ENCODE measurements at places on chromosomes 5 and 9.

- DNase-seq: no peak
These were observed 171.7 kb downstream of the AUH start for GRCh38 chr9:91190062-91190461.

DNA sequence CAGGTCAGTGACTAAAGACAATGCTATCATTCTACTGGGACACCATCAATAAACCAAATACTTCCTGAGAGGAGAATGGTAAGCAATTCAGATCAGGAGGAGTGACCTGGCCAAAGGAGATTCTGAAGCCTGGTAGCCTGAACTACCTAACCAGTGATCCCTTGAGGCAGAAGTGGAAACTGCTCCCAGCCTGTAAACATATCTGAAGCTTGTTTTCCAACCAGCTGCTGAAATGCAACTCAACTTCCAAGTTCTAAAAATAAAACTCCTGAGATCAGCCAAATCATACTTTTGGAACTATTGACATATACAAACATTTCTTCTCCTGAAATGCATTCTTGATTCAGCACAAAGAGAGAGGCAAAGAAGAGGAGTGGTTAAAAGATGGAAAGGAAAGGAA lies 204.1 kb downstream of the EBF1 start:
- DNase-seq: no peak

DNA sequence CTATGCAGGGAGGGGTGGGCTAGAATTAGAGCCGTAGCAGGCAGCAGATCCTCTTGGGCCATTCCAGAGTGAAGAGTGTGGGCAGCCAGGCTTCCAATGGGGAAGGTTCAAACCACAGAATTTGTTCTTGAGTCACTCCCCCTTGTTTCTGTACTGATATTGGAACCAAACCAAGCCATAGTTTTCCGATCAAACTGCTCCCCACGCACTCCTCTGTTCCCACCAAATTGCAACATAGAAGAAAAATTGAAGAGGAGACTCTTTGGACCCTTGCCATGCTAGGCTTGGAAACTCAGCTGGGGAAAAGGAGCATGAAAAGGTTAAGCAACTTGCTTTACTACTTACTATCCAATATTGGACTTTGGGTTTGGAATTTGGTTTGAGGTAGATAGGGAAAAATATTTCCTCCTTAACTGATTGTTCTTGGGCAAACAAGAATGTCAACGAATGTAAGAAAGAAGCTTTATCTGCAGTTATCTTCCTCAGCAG lies 165.8 kb upstream of the NR3C1 start:
- DNase-seq: no peak

DNA sequence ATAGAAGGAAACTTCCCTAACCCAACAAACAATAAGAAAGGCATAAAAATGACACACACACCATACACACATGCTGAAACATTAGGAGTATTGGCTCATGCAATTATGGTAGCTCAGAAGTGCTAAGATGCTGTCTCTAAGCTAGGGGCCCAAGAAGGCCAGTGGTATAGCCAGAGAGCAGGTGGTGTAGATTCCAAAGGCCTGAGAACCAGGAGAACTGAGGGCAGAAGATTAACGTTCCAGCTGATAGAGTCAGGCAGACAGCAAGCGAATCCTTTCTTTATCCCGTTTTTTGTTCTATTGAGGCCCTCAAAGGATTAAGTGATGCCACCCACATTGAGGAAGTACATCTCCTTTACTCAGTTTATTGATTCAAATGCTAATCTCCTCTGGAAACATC lies 262.9 kb downstream of the EPB41L4A start:
- DNase-seq: no peak

- DNase-seq: no peak
These were observed 17.6 kb downstream of the NREP start for GRCh38 chr5:111739416-111739815.

- DNase-seq: no peak
These were observed 57.0 kb upstream of the MROH2B start for GRCh38 chr5:41127967-41128690.

- no peak for DNase-seq
These were observed 19.2 kb upstream of the EXOC3 start for GRCh38 chr5:423626-424261.

GRCh38 chr5:135993335-135993879 lies 35.4 kb upstream of the TGFBI start:
- no peak for DNase-seq

- no peak for DNase-seq
These were observed 185.0 kb downstream of the GAPVD1 start for GRCh38 chr9:125446561-125447094.
